ENCODE measurements at places on chromosomes 2 and 18. TPM values are rescaled to one million over a fixed set of nuclear protein-coding genes. Genes with fewer than 3 reads are reported as not detected.

The RGPD3 gene
- total RNA-seq = 0.57 TPM

The CPLX4 gene
- total RNA-seq = not detected

The RGPD8 gene
- 19.9 TPM for total RNA-seq

The SERPINB11 gene
- not detected for total RNA-seq

The ASIC4 gene
- total RNA-seq = 0.45 TPM

The MARCO gene
- total RNA-seq = not detected

The PARD3B gene
- 7.7 TPM for total RNA-seq

Measured in A673 (cell line).